ENCODE measurements at places on chromosomes 1 and 21. TPM values are rescaled to one million over a fixed set of nuclear protein-coding genes. Genes with fewer than 3 reads are reported as not detected.

HMGCS2 gene
- not detected for total RNA-seq

DIRAS3 gene
- 17.6 TPM for total RNA-seq

NEXN gene
- total RNA-seq, result 3.1 TPM

ATP1A1 gene
- 182 TPM for total RNA-seq

COL11A1 gene
- total RNA-seq, result 1.8 TPM

OR2T35 gene
- not detected for total RNA-seq

LRRC38 gene
- total RNA-seq, result 0.33 TPM

Data from mesangial cell (primary cell).